ENCODE measurements at places on chromosomes 2 and 18. TPM values are rescaled to one million over a fixed set of nuclear protein-coding genes. Genes with fewer than 3 reads are reported as not detected.

The C2orf74 gene
- 7.2 TPM for total RNA-seq

DNA sequence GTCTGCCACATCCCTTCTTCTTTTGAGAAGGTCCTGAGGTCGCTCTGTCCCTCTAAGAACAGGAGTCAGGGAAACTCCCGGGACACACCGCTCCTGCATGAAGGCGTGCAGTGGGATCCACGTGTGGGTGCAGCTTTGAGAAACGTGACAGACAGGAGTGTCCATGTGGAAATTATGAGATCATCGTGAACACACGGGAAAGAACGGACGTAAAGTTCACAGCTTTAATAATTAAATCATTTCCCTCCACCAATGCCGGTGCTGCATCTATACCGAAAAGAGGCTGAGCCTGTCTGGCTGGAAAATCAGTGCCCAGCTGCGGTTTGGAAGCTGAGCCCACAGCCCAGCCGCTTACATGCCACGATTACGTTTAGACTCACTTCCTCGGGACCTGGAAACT lies 372.4 kb upstream of the SALL3 start:
- no peak for DNase-seq

The PLB1 gene
- total RNA-seq, result 9.7 TPM

DNA sequence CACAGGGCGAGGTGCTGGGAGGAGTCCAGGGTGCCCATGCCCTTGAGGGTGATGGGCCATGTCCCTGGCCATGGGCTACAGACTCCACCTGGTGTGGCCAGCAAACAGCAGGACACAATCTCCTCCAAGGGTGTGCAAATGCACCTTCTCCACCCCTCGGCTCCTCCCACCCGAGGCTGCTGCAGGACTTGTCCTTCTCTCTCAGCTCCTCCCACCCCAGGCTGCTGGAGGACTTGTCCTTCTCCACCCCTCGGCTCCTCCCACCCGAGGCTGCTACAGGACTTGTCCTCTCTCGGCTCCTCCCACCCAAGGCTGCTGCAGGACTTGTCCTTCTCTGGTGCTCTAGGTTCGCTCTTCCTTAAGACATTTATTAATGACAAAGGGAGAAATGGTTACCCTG lies 57.3 kb upstream of the SNTG2 start:
- no peak for DNase-seq

- no peak for DNase-seq
Measured at GRCh38 chr2:122639711-122640110, 884.3 kb downstream of the TSN start.

Measured in ascending aorta (tissue), 2 donors.